ENCODE measurements at places on chromosomes 6 and 20.

- H3K4me1 ChIP-seq: no peaks in the 10 kb centered on the region
- no peaks in the 10 kb centered on the region for H3K27me3 ChIP-seq
- no peak for DNase-seq
- H3K27ac ChIP-seq: no peak overlapping the region
- no peak overlapping the region for H3K4me3 ChIP-seq
These were observed 167.0 kb upstream of the AHI1 start for GRCh38 chr6:135664527-135664926.

GRCh38 chr6:7201444-7201731 is 93.6 kb downstream of the RREB1 start:
- no peaks in the 10 kb centered on the region for H3K4me1 ChIP-seq
- no peaks in the 10 kb centered on the region for H3K36me3 ChIP-seq
- DNase-seq: no peak

DNA sequence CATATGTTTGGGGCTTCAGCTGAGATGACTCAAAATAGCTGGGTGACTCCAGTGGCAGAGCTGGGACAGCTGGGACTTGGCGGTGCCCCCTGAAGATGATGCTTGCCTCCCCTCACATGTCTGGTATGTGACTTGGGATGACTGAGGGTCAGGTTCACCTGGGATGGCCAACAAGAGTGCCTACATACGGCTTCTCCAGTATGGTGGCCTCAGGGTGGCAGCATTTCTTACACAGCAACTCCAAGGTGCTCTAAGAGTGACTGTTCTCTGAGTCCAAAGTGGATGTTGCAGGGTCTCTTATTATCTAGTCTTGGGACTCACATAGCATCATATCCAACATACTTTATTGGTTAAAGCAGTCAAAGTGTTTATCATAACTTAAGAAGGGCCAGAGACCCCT is 87.8 kb upstream of the CENPW start:
- H3K36me3 ChIP-seq: no peaks in the 10 kb centered on the region
- no peaks in the 10 kb centered on the region for H3K27me3 ChIP-seq
- no peak for DNase-seq
- H3K4me3 ChIP-seq: no peak overlapping the region
- H3K27ac ChIP-seq: no peak overlapping the region

GRCh38 chr6:159169193-159169555 is at the start of gene FNDC1:
Gene FNDC1, plus strand, starts transcription at chr6:159169400. Its CDS starts 197 bp downstream, at chr6:159169597.
- peak within 1 kb of the TSS; percentile 70 for H3K4me3 ChIP-seq
- peak within 1 kb of the TSS; percentile 23 for H3K27ac ChIP-seq
- no peaks in the 10 kb centered on the region for H3K27me3 ChIP-seq
- DNase-seq: no peak
- peaks cover 25% of the 10 kb centered on the region for H3K4me1 ChIP-seq
- no peaks in the 10 kb centered on the region for H3K36me3 ChIP-seq

GRCh38 chr6:111941686-111942330 is 68.6 kb upstream of the FYN start:
- no peak overlapping the region for H3K27ac ChIP-seq
- H3K36me3 ChIP-seq: no peaks in the 10 kb centered on the region
- H3K27me3 ChIP-seq: no peaks in the 10 kb centered on the region
- no peak overlapping the region for H3K4me3 ChIP-seq
- H3K4me1 ChIP-seq: no peaks in the 10 kb centered on the region

DNA sequence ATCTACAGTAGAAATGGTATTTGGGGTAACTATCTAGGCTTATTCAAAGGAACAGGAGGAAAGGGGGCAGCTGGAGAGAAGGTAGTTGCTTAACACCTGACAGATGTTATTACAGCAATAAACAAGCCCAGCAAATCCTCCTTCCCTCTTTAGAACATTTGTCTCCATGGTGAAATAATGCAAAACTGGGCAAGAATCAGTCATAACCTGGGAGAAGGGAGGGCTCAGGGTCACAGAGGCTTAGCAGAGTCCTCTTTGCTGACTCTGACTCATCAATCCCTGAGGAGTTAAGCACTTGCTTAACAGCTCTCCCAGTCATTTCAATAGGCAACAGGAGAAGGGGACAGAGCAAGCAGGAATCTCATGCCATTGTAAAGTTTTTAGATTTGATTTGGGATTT is 230.3 kb downstream of the IBTK start:
- DNase-seq: peak; percentile 51
- peak overlapping the region; percentile 78 for H3K27ac ChIP-seq
- peak overlapping the region; percentile 37 for H3K4me3 ChIP-seq
- H3K36me3 ChIP-seq: no peaks in the 10 kb centered on the region

GRCh38 chr20:10792291-10792690 is 118.5 kb upstream of the JAG1 start:
- no peak overlapping the region for H3K27ac ChIP-seq
- no peaks in the 10 kb centered on the region for H3K36me3 ChIP-seq
- no peak overlapping the region for H3K4me3 ChIP-seq
- H3K4me1 ChIP-seq: peaks cover 6% of the 10 kb centered on the region
- DNase-seq: no peak

DNA sequence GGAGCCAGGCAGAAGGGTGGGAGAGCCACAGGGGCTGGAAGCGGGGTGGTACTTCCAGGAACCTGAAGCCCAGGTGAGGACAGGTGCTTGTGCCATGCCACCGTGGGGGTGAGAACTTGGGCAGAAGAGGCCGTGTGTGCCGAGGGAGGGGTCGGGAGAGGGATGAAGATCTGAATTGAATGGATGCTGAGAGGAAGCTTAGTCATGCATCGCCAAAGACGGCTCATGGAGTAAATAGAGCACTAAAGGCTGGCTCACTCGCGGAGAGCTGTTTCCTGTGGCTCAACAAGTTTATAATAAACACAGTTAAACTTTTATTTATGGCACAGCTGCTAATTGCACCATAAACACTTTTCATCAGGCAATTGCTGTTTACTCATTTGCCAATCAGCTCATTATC is 21.7 kb upstream of the MYT1 start:
- no peaks in the 10 kb centered on the region for H3K36me3 ChIP-seq
- no peak overlapping the region for H3K27ac ChIP-seq
- DNase-seq: no peak
- H3K4me3 ChIP-seq: no peak overlapping the region
- no peaks in the 10 kb centered on the region for H3K27me3 ChIP-seq

DNA sequence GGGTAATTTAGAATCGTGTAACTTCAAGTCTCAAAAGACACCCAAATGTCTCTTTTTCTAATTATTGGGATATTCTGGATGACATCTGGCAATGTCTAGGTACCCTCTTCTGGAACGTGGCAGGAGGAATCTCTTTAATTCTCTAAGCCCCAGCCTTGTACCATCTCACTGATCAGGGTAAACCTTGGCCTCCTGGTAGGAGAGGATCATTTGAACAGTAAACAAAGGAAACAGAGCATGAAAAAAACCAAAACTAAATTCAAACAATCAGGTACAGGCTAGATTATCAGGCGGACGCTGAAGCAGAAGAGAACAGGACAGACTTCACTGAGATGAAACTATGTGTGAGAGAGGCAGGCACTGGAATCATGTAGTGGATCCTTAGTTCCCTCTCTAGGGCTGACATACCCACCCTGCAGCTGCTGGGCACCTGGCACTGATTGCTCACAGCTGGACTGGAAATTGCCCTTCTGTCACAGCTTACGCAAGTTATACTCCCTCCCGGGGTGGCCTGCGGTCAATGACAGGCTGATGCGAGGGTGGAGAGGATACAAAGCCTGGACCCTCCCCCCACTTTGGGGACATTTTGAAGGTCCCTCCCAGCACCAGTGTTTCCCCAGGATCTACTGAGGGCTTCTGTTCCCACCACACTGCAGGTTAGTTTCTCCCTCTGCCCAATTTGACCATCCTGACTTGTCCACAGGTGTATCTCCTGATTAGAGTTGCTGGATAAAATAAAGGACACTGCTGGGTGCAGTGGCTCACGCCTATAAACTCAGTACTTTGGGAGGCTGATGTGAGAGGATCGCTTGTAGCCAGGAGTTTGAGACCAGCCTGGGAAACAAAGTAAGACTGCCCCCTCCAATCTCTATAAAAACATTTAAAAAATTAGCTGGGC is 20.6 kb upstream of the ZBTB24 start:
- H3K27me3 ChIP-seq: no peaks in the 10 kb centered on the region
- no peaks in the 10 kb centered on the region for H3K36me3 ChIP-seq
- H3K27ac ChIP-seq: no peak overlapping the region
- DNase-seq: no peak
- no peaks in the 10 kb centered on the region for H3K4me1 ChIP-seq

DNA sequence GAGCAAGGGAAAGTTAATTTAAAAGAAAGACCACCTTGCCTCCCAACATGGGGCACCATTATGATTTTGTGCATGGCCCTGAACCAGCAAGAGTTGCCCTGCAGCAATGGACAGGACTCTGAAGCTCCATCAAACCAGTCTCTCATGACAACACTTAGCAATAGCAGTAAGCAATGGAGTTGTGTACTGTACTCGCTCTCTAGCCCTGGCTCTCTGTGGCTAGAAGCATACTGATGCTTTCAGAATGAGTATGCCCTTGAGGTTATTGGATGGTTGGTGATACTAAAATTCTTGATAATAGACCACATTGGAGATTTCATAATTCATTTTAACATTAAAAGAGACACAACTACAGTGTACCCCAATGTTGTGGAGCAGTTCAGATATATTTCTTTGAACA is 23.2 kb upstream of the LMBRD1 start:
- no peaks in the 10 kb centered on the region for H3K27me3 ChIP-seq
- H3K27ac ChIP-seq: no peak overlapping the region
- DNase-seq: no peak
- no peak overlapping the region for H3K4me3 ChIP-seq
- no peaks in the 10 kb centered on the region for H3K4me1 ChIP-seq
- H3K36me3 ChIP-seq: no peaks in the 10 kb centered on the region

DNA sequence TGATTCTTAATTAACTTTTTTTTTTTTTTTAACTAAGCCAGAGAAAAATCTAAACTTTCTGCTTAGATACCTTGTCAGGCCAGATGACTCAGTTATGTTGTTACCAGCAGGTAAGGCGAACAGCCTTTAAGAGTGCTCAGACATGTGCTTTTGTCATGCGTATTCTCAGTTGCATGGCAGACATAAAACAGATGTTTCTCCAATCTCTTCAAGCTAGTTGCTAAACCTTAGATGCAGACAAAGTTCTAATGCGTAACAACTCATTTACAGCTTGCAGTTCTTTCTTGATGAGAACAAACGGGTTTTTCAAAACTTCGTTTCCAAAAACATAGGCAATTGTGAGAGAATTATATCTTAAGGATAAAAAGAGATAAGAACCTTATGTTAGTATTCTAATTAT is 49.6 kb upstream of the GFRAL start:
- DNase-seq: no peak
- H3K4me3 ChIP-seq: no peak overlapping the region
- H3K4me1 ChIP-seq: no peaks in the 10 kb centered on the region
- H3K27me3 ChIP-seq: no peaks in the 10 kb centered on the region
- H3K36me3 ChIP-seq: no peaks in the 10 kb centered on the region
- no peak overlapping the region for H3K27ac ChIP-seq

DNA sequence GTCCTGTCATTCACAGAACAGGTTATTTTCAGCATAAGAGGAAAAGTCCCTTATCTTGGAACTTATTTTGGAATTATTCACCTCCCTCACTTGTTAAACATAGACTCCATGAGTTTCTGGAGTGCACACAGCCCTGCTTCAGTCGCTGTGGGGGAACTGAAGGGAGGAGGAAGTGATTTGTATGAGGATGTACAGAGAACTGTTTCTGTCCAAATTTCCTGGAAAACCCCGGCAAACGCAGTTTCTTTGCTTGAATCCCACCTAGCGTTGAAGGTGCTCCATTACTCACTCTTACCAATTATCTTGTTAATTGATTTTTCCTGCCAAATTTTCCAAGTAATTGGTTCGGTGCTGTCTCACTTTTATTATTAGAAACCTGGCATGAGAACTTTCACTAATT is 78.0 kb upstream of the AGPAT4 start:
- H3K27me3 ChIP-seq: no peaks in the 10 kb centered on the region
- no peaks in the 10 kb centered on the region for H3K4me1 ChIP-seq
- no peaks in the 10 kb centered on the region for H3K36me3 ChIP-seq
- H3K27ac ChIP-seq: no peak overlapping the region

DNA sequence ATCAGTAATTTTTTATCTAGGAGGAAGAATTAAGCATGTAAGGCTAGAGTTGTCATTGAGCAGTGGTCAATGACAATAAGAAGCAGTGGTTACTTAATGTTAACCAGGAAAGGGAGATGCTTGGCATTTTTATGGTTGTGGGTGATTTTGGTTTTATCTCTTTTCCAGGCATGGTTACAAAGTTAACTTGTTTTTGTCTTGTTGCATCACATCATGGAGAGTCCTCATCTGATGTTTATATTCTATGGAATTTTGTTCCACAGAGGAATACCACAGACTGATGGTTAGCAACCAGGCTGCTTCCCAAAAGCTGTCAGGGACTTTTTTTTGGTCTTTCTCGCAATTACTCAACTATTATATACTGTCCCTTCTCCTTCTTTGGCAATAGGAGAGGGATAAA is 32.7 kb downstream of the OPRM1 start:
- no peak overlapping the region for H3K27ac ChIP-seq
- no peaks in the 10 kb centered on the region for H3K4me1 ChIP-seq
- H3K36me3 ChIP-seq: no peaks in the 10 kb centered on the region
- no peak overlapping the region for H3K4me3 ChIP-seq
- no peaks in the 10 kb centered on the region for H3K27me3 ChIP-seq
- no peak for DNase-seq

DNA sequence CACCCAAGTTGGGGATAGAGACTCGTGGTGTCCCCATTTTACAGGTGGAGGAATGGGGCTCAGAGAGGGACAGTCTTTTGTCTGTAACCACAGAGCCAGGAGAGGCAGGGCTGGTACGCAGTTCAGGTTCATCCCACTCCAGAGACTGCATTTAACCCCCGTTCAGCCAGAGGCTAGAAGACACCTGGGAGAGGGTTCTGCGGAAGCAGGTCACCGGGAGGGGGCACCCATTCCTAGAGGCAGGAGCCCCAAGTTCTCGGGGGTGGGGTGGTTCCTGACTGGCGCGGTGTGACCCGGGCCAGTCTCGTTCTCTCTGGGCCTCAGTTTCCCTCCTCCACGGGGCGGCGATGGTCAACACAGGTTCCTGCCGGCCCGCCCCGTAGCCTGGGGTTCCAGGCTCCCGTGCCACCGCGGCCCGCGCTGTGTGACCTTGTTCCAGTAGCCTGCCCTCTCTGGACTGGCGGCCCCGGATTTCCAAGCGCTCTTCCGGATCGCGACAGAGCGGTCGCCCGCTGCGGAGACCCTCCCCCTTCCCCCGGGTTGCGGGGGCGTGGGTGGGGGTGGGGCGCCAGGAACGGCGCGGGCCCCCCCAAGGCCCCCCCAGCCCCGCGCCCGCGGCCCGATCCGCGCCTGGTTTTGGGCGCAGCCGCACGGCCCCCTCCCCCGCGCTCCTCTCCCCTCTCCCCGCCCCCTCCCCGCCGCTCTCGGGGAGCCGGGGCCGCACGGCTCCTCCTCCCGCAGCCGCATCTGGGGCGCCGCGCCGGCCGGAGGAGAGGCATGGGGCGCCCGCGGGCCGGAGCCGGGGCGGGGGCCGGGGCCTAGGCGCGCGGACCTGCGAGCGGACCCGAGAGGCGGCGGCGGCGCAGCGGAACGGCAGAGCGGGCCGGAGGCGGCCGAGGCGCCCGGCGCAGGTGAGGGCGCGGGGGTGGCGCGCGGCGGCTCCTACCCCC is at the start of gene DLGAP4:
DLGAP4 (plus strand) TSS at position 738 of the 950 bp plus-strand sequence. CDS start 125,379 bp downstream, outside the sequence.
- H3K4me3 ChIP-seq: peak within 1 kb of the TSS; percentile 47
- DNase-seq: no peak
- peaks cover 9% of the 10 kb centered on the region for H3K4me1 ChIP-seq
- H3K27me3 ChIP-seq: peaks cover 26% of the 10 kb centered on the region

Data from thoracic aorta (tissue), 2 donors.